ENCODE measurements at places on chromosomes 2 and 18.

- no peak for DNase-seq
Measured at GRCh38 chr2:144890828-144891227, 370.9 kb upstream of the ZEB2 start.

GRCh38 chr2:61671561-61672315 lies 133.6 kb upstream of the XPO1 start:
- no peak for DNase-seq

- DNase-seq, result no peak
Measured at GRCh38 chr2:174692256-174692919, 71.9 kb downstream of the CHRNA1 start.

DNA sequence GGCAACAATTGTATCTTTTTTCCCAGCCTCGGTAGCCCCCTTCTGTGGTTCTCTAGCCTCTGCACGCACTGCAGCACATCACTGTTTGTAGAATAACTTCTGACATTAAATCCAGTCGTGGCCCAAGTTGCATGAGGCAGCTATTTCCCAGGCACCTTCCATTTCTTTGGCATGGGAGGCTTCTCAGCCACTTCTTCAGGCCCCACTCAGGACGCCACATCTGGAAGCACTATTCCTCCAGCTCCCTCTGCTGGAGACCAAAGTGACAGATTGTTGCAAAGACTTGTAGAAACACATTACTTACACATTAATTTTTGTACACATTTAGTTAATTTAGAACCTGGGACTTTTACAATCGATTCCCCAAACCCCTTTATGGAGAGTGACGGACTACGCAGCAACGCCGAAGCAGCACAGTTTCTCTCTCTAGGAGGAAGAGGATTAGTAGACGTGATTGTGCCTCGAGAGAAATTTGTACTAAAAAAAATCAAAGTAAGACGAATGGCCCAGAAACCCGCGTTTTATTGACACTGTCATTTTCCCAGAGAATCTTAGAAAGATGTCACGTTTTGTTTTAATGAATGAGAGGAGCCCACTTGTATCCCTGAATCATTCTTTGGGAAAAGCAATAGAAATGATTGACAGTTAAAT lies 57.8 kb upstream of the RGPD5 start:
- DNase-seq, result peak; percentile 62

DNA sequence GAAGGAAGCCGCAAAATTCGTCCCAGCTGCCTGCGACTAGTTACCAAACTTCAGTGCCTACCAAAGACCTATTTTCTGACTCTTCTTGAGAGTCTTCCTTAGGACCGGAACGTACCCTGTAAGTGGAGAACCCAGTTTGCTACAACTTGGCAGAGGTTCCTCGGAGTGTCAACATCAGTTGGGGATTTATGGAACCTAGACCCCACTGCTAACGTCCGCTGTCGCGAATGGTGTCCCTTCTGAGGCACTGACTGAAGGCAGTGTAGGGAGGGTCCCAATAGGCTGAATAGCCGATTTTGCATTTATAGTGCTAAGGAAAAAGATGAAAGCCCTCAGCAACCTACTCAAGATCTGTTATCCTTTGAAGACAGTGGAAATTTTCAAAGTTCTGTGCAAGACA lies 568 bp upstream of the STK17B start:
- no peak for DNase-seq

- no peak for DNase-seq
Measured at GRCh38 chr2:186968277-186968676, 119.3 kb upstream of the ZSWIM2 start.

DNA sequence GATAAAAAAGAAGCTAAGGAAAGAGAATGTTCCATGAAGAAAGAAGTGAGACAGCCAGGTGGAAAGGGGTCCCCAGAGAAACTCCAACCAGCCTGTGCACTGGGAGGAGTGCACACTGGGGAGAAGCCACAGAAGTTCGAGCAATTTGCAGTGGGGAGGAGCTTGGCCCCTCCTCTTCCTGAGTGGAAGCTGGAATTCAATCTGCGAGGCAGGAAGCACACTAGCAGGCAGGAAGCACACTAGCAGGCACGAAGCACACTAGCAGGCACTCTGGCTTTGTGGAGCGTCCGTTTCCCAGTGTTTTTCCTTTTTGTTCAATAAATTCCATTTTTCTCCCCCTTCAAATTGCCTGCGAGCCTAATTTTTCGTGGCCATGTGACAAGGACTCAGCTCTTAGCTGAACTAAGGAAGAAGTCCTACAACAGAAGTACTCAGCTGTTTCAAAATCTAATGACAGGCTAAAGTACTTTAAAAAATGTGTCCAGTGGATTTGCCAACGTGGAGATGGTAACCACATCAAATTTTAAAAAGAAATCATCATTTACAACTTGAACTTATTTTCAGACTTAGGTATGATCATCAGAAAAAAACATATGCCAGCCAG lies 21.4 kb upstream of the SPIRE1 start:
- no peak for DNase-seq

GRCh38 chr18:48602759-48603390 lies 64.0 kb downstream of the CTIF start:
- no peak for DNase-seq

DNA sequence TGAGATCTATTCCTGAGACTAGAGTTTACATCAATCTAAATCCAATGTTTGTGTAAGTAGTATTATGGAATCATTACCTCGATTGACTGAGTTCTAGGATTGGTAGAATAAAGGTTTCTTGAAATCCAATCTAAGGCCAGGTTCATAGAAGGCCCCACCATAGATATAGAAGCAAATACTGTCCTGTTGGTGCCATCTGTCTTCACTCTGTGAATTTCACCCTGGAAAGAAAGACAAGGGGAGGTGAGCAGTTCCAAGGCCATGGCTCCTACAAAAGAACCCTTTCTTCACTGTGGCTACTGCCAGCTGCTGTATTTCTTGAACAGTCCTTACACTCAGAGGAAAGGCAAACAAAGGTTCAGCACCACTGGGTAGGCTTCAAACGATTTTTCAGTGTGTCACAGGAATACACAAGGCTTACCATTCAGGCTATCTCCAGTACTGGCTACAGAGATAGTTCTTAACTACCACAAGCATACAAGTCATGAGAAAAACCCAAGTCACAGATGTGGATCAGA lies 137.0 kb downstream of the LRP2 start:
- DNase-seq, result no peak

DNA sequence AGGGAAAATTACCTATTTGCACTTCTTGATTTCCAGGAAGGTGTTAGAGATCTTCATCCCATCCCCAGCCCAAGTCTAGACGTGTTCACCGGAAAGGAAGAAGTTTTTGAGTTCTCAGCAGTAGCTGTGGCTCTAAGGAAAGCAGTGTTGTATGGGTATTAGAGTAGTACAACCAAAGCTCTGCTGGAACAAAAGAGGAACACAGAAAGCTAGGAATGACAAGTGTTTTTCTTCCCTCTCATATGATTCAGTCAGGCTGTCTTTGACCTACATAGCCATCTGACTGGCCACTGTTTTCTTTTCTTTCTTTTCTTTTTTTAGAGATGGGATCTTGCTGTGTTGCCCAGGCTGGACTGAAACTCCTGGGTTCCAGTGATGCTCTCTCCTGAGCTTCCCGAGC lies 82.7 kb upstream of the SLC39A10 start:
- DNase-seq, result no peak

GRCh38 chr2:188813857-188814256 lies 160.3 kb upstream of the COL3A1 start:
- no peak for DNase-seq

GRCh38 chr18:69557282-69557681 lies 156.6 kb downstream of the DOK6 start:
- peak; percentile 58 for DNase-seq

DNA sequence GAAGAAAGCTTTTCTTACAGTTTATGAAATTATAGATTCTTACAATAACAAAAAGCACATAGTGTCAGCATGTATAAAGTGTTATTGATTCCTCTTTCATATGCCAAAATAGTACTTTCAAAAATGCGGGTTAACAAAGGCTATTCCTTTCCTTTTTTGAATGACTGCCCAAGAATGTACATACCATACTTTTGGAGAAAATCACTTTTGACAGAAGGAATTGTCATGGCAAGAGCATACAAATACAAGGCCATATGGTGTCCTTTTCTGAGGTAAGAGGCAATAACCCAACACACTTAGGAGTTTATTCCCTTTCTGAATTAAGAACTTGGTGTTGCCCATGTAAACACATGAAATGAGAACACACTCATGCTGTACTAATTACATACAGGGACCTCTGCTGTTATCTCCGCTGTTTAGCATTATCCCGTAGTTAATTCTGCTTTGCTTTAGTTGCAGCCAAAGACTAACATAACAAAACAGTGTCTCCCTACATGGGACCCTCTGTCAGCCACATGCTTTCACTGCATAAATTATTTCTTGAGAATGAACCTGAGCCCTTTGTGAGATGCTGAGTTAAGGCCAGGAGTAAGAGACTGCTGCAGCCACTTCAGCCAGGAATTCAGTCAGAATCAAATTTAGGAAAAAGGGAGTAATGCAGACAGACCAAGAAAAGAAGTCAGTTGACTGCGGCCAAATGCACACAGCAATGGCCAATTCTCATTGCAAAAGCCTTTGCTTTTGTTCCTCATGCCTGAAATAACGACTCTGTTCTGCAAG lies 67.0 kb downstream of the CDH2 start:
- DNase-seq, result no peak

- DNase-seq, result no peak
Measured at GRCh38 chr2:206353685-206354084, 79.2 kb downstream of the ZDBF2 start.

GRCh38 chr2:586641-587076 lies 90.5 kb downstream of the TMEM18 start:
- DNase-seq, result no peak

- DNase-seq, result no peak
Measured at GRCh38 chr2:20317197-20317596, 33.4 kb downstream of the PUM2 start.

DNA sequence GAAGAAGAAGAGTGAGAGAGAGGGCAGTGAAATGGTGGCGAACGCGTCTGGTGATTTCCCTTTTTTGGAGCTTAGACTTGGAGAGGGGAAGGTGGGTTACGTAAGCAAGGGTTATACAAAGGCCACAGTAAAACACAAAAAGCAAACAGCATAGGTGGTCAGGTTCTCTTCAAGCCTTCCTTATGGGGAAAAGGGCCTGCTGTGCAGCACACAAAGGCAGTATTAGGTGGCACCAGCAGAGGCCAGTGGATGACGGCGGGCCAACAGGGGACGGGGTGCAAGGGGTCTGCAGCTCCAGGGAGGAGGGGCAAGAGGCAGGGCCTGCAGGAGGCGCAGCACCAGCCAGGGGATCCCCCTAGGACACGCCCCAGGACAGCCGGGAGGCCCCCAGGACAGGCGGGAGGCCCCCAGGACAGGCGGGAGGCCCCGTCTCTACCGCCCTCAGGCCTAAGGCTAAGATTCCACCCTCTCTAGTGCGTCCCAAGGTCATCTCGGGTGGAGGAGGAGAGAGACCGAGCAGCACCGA lies 32.6 kb upstream of the NPC1 start:
- peak; percentile 74 for DNase-seq

GRCh38 chr2:176516051-176516602 lies 246.9 kb downstream of the MTX2 start:
- no peak for DNase-seq

DNA sequence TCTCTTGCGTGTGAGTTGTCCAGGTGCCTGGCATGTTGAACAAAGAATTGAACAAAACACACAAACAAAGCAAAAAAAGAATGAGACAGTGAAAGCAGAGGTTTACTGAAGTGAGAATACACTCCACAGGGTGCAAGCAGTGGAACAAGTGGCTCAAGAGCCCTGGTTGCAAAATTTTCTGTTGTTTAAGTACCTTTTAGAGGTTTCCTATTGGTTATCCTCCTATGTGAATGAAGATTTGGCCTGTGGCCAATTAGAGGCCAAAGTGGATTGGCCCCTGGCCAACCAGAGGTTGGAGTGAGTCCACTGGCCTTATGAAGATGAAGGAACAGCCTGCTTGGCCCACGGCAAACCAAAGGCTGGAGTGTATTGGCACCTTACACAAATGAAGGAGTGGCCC lies 1188.5 kb upstream of the NRXN1 start:
- DNase-seq, result no peak

GRCh38 chr2:26816893-26817292 lies 31.0 kb downstream of the CENPA start:
- no peak for DNase-seq

- no peak for DNase-seq
Measured at GRCh38 chr2:232351686-232352510, 26.7 kb upstream of the ALPP start.

GRCh38 chr2:239979243-239980023 lies 45.7 kb downstream of the NDUFA10 start:
- peak; percentile 86 for DNase-seq

- no peak for DNase-seq
Measured at GRCh38 chr18:48417985-48418384, 8.8 kb upstream of the ZBTB7C start.

DNA sequence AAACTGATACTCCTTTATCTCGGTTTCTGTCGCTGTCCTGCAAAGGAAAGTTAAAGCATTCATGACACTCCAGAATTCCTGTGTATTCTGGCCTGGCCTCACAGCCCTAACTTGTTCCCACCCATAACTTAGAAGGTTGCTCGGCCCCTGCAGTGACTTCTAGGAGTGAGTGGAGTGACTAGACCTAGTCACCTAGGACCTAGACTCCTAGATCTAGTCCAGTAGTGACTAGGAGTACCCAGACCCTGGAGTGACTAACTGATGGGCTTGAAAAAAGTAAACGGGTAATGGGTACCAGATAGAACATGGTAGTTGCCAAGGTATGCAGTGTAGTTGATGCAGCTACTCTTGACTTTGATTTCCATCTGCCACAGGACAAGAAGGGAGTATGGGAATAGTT lies 181.8 kb downstream of the MYO1B start:
- DNase-seq, result no peak

- no peak for DNase-seq
Measured at GRCh38 chr2:105793196-105793975, 48.7 kb downstream of the NCK2 start.

DNA sequence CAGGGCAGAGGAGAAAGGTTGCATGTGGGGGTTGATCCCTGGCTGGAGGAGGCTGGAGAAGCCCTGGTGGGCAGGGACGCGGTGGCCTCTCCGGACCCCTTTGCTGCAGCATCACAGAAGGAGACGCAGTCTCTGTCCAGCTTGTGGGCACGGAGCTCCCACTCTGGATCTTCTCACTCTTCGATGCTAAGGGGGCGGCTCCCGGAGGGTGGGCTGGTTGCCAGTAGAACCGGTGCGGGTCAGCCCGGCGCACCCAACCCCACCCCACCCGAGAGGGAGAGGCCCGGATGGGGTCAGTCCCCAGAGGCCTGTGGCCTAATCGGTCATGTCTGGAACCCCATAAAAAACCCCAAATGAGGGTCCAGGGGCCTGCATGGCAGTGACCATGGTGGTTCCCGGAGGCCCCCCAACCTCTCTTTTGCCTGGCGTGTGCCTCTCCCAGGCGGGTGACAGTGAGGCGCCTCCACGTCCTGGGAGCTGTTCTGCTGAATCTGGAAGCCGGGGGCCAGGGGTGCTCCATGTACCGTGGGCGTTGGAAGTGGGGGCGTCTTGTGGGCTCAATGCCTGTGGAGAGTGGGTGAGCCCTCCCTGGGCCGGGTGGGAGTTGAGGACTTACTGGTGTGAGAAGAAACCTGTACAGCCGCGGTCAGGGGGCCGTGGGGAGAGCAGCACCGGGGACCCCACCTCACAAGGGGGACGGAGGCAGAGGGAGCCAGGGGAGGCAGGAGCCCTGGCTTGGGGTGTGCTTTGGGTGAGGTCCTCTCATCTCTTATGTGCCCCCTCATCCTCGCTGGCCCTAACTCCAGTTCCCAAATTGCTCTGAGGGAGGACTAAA lies 79.6 kb downstream of the RTP5 start:
- DNase-seq, result no peak

GRCh38 chr2:238100049-238100820 lies at the start of gene ESPNL:
ESPNL (plus strand) TSS chr2:238100340; CDS start chr2:238100420, 80 bp downstream.
- DNase-seq, result no peak

All from ecto neural progenitor cell (in vitro differentiated cells).